Hippocampal formation (tissue), 2 donors: ENCODE measurements at places on chromosomes 3 and 15.

GRCh38 chr3:154236331-154236730, 88.0 kb downstream of the DHX36 start:
- no peak for DNase-seq

DNA sequence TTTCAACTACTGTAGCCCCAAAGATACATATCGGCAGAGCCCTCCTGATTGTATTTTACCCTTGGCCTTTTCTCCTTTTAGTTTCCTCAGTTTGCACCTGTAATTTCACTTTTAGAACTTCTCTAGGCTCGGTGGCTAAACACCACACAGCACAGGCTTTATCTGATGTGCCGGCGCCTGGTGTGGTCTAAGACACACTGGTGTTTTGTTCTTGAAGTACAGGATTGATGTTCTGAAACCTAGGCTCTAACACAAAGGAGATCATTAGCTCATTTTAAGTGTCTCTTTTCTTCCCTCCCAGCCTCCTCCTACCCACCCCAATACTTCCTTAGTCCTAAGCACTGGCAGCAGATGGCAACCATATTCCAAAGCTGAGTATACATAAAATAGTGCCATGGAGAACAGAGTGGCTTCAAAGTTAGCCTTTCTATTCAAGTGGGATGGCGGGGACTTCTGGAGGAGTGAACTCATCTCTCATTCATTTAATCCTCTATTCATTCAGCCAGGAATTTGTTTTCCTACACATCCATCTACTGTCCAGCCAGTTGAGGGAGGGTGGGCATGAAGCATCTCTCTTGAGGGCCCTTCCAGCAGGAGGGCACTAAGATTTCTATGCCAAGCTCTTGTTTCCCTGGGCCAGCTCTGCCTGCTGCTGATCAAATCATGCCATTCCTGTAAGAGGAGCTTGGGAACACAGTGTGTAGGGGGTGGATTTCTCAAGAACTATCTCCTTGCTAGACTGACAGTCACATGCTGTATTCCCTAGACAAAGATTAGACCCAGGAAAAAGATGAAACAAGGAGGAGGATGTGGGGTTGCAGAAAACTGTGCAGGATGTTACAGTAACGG, 71.2 kb downstream of the TIGIT start:
- DNase-seq: no peak

DNA sequence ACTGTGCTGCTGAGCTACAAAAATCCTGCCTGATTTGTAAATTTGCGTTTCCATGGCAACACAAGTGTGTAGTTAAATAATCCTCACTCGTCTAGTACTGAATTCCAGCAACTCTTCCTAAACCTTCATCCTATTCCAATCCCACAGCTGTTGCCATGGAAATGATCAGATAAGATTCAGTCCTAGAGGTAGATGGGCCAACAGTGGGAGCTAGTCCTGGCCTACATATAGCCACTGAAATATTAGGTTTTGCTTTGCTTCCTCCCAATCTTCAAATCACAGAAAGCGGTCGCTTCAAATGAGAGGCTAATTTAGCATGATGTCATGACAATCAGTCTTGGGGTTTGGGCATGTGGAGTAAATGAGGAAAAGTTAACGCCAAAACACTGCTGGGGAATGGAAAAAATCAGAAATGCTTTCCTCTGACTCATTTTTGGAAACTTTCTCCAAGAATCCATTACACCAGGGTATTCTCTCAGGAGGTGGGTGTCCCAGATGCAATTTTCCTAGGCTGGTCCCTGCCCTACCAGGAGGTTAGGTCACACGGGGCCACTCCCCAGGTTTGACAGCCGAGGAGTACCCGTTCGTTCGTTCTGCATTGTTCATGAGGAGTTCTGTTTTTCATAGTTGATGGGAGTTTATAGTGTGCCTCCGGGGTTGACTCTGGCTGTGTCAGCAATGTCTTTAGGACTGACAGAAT, 159.2 kb upstream of the SLCO3A1 start:
- peak; percentile 40 for DNase-seq

DNA sequence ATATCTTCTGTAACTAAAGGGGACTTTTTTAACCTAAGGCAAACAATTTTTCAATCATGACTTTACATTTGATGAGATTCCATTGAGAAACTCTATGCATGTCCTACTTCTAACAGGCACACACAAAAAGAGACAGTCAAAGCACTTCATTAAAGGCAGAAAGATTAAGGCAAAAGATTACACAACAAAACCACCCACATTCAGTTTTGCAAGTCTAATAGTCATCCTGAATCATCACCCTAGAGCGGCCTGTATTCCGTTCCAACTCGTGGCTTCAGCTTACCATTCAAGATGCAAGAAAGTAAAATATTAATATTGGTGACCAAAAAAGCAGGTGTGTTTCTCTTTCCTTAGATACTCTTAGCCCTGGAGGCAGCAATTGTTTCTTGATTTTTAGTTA, 205.9 kb downstream of the P3H2 start:
- no peak for DNase-seq

GRCh38 chr3:66803721-66804695, 194.1 kb upstream of the KBTBD8 start:
- DNase-seq: no peak

DNA sequence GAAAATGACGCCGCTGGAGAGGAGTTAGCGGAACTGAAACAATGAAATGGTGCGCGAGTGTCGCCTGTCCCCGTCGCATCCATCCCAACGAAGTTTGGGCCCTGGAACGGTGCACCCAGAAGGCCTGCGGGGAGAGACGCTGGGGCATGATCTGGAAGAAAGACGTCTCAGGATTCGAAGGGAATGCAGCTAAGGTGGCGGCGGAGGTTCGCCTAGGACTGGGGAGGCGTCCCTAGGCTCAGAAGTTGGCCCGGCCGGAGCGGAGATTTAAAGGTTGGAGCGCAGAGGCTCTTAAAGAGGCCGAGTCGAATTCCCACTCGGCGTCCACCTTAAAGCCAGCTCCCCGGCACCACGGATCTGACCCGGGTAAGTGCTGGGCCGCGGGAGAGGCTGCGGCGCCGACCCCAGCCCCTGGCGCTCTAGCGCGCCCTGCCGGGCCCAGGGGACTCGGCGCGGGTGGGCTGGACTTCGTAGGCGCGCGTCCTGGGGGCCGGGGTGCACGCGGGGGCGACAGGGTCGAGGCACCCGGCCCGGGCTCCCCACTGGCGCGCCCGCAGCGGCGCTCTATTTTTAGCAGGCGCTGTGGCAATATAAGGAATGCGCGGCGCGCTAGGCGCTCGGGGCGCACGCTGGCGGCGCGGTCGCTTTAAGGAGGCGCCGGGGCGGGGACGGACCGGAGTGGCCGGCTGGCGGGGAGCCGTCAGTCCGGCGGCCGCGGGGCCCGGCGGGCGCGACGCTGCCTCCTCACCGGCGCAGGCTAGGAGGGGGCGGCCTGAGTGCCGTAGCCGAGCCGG, at the start of gene MRAS:
Gene MRAS, plus strand, starts transcription at position 620 of the 794 bp plus-strand sequence. CDS start 24,305 bp downstream, outside the sequence.
- peak; percentile 67 for DNase-seq

GRCh38 chr3:178508443-178508825, 27.8 kb upstream of the KCNMB2 start:
- DNase-seq: no peak

- DNase-seq: no peak
Measured at GRCh38 chr3:195079636-195080035, 191.3 kb downstream of the XXYLT1 start.

GRCh38 chr3:53045518-53046170, at the start of gene SFMBT1:
SFMBT1 (minus strand) TSS chr3:53046073; CDS start chr3:52969128, 76,945 bp downstream.
- peak; percentile 26 for DNase-seq

GRCh38 chr15:62569460-62570404, 404.6 kb upstream of the C2CD4B start:
- no peak for DNase-seq

DNA sequence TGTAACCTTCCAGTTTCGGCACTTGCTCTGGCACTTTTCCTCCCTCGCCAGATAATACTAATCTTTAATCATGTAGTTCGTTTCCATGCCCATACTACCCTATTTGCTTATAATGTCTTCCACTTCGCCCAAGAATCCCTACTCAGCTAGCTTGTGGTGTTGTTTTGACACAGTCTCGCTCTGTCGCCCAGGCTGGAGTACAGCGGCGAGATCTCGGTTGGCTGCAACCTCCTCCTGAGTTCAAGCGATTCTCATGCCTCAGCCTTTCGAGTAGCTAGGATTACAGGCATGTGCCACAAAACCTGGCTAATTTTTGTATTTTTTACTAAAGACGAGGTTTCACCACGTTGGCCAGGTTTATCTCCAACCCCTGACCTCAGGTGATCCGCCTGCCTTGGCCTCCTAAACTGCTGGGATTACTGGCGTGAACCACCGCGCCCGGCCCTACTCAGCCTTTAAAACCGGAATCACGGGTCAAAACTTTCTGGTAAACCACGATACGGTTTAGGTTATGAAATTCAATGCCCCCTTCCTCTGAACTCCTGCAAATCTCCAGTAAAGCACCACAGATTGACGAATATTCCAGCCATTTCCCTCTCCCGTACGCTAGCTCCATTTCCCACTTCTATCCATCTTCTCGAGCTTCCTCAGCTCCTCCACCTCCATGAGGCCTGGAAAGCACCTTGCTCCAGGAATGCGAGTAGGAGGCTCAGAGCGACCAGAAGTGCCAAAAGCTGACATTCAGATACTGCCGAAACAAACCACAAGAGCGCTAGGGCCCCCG, 878 bp upstream of the RAD51 start:
- DNase-seq: no peak

DNA sequence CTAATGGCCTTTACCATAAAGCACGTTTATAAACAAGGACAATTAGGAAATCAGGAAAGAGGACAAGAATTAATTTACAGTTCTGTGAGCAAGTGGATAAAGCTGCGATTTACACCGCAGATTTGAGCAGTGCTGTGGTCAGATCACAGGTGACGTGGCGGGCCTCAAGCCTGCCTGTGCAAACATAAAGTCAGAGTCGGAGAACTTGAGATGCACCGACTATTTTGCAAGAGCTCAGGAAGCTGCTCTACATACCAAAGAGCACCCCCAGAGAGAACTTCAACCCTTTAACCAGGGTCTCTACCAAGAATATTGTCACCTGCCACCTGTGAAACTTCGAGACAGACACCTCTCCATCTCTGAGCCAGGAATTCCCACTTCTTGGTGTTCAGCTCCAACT, 35.7 kb downstream of the MECOM start:
- no peak for DNase-seq

DNA sequence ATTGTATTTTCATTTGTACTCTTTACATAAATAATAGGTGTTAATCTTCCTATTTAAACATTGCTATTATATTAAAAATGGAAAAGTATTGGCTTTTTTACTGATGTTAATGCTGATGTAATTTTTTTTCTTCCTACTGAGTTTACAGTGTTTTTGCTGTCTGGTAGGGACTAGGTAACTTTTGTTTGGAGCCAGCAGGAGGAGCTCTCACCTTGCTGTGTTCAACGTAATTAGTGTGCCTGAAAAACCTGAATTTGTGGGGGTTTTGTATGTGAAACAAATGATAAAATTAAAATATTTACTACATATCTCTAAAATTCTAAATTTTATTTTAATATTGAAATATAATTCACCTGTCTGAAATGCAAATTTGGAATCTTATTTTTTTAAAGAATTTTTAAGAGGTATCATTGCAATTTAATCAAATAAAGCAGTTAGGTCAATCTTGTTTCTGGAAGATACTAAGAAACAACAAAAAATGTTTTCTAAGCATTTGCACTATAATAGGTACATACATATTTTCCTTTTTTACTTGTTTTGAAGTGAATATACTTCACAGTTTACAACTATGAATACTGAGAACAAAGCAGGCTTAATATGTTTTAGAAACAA, 48.8 kb downstream of the EPHA6 start:
- no peak for DNase-seq

GRCh38 chr15:61527836-61528580, 298.9 kb upstream of the RORA start:
- no peak for DNase-seq

- DNase-seq: no peak
Measured at GRCh38 chr3:14228681-14229470, 50.3 kb downstream of the LSM3 start.

GRCh38 chr15:68592054-68592453, 13.3 kb downstream of the CORO2B start:
- DNase-seq: no peak

- DNase-seq: no peak
Measured at GRCh38 chr3:64685331-64685799, 2.4 kb downstream of the ADAMTS9 start.

- DNase-seq: no peak
Measured at GRCh38 chr3:38662544-38662943, 13.1 kb upstream of the SCN5A start.

DNA sequence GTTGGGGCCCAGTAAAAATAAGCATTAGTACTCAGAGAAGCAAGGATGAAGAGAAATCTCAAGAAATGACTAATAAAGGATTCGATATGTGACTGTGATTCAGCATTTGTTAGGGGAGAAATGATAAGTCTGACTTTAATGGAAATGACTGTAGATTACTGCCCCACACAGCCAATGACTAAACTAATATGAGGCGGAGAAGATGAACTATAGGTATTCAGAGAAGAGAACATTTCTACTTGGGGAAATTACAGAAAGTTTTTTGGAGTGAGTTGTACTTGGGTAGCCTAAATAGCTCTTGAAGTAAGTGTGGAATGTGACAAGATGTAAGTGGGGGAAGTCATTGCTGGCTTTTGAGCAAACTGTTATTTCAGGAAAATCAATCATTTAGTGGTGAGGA, 380.0 kb downstream of the PDCD6IP start:
- no peak for DNase-seq

DNA sequence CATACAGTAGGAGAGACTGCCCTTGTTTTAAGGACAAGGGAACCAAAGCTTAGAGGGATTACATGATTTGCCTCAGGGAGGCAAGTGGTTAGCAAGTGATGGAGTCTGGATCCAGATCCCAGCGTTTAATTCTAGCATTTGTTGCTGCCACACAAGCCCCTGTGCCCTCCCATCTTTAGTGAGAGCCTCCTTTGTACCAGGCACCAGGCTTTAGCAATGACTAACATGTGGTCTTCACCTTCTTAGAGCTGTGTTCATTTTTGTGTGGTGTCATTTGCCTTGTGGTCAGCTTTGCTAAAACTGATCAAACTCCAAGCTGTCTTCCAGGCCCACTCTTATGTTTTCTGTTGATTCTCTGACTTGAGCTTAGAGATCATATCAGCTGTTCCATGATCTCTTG, 290.5 kb downstream of the RPLP1 start:
- no peak for DNase-seq

GRCh38 chr3:12750223-12750622, 8.8 kb downstream of the TMEM40 start:
- DNase-seq: no peak
